Activated T-helper 17 cell treated with anti-CD3 and anti-CD28 coated beads, Interleukin-2, amount 50 U/mL, for 72 hours (primary cell): ENCODE measurements at places on chromosomes 5 and 9. TPM values are rescaled to one million over a fixed set of nuclear protein-coding genes. Genes with fewer than 3 reads are reported as not detected.

PHYKPL gene
- total RNA-seq: 112 TPM

SPIN1 gene
- 22.3 TPM for total RNA-seq

KCTD16 gene
- 0.40 TPM for total RNA-seq

TRUB2 gene
- total RNA-seq: 35.2 TPM
